ENCODE measurements at places on chromosomes 3 and 15.

DNA sequence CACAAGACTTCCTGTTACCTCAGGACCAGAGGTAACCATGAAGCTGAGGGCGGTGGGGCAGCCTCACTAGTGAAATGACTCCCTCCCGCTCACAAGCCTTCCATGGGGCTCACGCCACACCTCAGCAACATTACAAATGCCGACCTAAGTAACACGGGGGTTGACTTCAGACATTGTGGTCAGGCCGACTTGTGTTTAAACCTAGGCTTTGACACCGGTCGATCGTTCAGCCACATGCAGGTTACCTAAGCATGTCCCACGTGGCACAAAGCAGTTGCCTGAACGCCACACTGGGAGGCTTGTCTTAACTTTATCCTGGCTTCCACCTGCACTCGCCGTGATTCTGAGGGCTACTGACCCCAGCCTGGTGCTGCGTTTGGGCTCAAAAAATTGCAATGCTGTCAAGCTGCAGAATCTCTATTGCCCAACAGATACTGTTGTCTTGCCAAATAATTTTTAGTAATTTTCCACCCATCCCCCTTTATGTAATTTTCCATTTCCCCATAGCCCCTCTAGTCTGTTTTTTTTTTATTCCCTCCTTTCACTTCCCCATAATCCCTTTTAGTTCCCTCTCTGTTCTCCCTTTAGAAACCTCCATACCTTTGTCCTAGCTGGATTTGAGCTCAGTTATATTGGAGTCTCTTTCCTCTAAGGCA lies 158.6 kb upstream of the RGMA start:
- DNase-seq: no peak

DNA sequence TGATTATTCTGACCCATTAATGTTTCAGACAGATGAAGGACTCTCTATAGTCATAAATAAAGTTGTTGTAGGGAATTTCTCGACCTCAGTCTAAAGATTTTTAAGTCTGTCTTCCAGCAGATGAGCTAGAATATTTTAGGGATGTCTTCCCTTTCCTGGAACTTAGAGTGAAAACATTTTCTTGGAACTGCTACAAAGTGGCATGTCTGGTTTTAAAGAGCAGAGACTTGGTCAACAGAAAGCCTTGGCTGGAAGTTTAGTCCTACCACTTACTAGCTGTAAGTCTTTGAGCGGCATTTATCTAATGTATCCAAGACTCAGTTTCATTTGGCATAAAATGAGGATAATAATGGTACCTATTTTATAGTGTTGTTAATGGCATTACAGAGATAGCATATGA lies 120.0 kb upstream of the TGFBR2 start:
- DNase-seq: no peak

DNA sequence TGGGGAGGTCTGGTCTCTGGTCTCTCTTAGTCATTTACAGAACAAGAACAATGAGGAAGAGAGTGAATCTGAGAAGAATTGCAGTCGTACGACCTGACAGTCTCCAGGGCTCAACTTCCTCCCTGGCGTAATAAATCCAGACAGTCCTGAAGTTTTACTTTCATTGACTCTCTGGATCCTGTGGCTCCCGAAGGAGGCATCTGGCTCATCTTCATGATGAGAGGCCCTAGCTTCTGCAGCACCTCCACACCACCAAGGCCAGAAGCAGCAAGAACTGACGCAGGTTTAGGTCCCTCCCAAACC lies 11.8 kb upstream of the CYFIP1 start:
- DNase-seq: no peak

DNA sequence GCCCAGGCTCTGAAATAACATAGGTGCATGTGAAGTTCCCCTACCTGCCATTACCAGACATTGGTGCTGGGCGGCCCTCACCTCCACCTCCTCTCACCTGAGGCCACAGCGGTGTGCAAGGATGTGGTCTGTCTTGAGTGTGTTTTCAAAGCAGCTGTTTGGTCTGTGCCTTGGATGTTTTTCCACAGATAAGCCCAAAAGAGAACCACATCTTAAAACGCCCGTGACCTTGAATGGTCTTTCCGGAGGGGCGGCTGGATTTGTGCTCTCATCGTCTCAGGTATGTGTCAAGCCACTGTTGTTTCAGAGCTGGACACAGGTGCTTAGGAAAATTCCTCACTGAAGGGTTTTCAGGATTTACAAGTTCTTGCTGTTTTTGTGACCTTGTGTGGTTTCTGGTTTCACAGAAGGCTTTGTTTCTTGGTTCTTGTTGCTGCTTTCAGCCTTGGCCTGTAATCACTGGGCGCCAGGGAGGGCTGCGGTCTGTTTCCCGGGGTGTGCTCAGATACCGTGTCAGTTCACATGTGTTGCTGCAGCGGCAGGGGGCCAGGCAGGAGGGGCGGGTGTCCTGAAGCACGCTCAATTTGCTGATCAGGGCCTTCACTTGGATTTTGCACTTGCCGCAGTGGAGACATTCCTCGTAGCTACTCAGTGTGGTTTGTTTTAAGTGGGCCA lies 128.4 kb downstream of the IGF1R start:
- peak; percentile 20 for DNase-seq

DNA sequence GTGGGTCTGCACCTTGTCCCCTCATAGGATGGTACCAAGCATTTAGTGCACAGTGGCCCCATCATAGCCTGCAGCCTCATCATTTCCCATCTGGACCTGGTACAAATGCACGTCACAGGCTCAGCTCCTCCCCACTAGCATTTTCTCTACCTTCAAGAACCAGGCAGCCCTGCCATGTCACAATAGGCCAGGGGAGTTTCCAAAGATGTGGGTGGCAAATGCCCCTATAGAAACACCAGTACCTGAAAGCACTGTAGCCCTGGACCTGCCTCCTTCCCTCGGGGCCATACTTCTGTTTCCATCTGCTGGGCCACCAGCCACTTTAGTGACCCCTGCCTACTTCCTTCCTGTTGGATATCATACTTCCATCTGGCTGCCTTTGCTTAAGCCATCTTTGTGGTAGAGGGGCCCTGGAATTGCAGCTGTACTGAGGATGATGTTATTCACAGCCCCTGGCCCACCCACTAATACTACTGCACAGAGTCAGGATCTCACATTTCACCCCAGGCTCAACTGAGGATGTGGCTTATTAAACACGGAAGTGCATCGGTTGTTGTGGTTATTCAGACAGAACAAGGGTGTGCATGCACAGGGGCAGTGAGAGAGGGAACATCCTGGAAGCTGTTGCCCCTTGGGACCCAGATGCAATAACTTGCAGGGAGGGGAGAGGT lies 3.8 kb downstream of the TCTA start:
- DNase-seq: peak; percentile 42

DNA sequence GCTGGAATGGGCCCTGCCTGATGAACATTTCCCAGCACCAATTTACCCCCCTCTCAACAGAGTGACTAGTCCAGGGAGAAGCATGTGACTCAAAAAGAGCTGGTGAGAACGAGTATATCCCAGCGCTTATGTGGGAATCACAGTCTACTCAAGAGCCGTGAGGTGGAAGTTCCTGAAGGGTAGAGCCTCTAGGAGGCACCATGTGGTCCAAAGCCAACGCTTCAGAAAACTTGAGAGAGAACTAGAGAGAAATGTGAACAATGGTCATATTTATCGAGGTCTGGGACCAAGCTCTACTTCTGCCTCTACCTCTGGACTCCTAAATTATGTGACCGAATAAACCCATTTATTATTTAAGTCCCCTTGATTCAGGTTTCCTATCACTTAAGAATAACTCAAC lies 111.0 kb upstream of the RAP2B start:
- DNase-seq: no peak

DNA sequence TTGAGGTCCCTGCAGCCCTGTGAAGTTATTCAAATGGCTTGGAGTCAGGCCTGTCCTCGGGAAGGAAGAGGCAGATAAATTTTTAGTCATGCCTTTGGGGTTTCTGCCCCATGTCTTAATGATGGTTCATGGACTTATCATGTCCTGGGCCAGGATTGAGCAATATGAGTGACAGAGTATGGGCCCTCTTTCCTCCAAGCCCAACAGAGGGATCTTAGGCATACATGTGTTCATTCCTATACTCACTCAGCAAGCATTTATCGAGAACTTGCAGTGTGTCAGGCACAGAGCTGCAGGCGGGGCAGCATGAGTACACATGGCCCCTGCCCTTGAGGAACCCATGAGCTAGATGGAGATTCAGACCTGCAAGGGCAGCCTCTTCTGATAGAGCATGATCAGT lies 6.2 kb downstream of the ESYT3 start:
- no peak for DNase-seq

DNA sequence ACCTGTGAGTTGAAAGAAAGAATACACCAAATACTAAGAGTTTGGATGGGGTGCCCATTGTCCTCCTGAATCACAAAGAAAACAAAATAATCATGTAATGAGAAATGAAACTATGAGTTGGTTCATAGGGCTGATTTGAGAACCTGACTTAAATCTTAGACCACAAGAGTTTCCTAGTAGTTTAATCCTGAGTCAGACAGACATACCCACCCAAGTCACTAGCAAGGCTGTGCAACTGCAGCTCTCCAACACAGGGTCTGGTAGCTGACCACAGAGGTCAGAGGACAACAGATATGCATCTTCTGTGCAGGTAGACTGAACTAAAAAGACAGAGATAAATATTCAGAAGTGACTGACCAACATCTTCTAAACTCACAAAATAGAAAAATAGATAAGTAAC lies 296.3 kb upstream of the TMCO5A start:
- DNase-seq: no peak
